Hippocampal formation (tissue), 2 donors: ENCODE measurements at places on chromosomes 5 and 9.

- DNase-seq: no peak
Measured at GRCh38 chr5:111810112-111810511, 53.1 kb upstream of the NREP start.

DNA sequence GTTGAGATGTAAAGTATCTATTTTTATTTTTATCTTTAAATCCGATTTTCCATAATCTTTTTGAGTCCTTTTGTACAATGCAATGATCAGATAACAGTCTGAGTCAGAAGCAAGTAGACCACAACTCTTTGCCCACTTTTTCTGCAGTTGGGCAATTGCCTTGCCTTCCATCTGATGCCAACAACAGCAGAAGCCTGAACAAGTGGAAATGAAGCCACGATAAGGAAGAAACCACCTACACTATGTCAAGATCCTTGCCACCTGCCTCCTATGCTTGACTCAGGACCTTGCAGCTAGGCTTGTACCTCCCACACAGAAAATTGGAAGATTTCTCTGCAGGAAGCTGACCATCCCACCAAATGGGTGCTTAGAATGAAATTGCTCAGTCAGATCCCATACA is 78.6 kb downstream of the ANXA1 start:
- no peak for DNase-seq

- DNase-seq: no peak
Measured at GRCh38 chr5:6117212-6117611, 261.1 kb downstream of the MED10 start.

GRCh38 chr5:121630402-121630801 is 221.3 kb upstream of the FTMT start:
- DNase-seq: no peak

DNA sequence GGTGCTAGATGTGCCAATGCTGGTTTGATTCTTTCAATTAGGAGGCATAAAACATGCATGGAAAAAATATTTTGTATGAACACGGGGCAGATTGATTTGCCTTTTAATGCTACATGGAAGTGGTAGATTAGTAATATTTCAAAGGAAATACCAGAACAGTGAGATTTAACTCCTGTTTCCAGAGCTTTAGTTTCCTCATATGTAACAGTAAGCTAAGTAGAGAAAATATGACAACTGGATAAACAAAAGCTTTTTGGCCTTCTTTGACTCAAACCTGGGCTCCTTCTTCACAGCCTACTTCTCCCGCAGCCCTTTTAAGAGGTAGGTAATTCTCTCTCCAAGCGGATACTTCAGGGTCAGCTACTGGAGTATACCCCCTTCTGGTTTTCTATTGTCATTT is 254.2 kb upstream of the TRPC7 start:
- no peak for DNase-seq

- no peak for DNase-seq
Measured at GRCh38 chr9:17614250-17614649, 35.4 kb downstream of the SH3GL2 start.

DNA sequence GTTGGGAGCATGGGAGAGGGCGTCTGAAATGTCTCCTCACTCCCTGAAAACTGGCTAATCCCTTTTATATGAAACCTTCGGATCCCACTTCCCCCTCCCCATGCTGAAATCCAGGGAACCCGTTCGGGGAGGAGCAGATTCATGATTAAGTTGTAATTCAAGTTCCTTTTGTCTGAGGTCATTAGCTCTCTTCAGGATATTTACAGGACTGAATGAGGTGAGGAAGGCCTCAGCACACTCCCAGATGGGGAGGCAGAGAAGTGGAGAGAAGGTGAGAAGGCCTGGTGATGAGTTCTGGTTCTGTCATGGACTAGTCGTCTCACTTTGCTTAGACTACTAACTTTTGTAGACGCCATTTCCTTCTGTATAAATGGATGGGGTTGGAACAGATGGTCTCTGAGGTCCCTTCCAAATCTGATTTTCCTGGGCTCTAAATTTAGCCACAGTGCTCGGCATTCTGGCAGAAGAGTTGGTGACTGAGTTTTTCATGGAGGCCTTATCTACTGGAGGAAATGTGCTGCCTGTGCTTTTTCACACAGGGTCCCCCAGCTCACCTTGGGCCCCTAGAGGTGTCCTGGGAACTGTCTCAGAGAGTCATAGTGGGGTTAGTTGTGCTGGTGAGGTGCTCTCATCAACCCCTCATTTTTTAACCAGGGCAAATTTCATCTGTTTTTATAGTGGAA is 62.3 kb downstream of the PRDM6 start:
- no peak for DNase-seq

DNA sequence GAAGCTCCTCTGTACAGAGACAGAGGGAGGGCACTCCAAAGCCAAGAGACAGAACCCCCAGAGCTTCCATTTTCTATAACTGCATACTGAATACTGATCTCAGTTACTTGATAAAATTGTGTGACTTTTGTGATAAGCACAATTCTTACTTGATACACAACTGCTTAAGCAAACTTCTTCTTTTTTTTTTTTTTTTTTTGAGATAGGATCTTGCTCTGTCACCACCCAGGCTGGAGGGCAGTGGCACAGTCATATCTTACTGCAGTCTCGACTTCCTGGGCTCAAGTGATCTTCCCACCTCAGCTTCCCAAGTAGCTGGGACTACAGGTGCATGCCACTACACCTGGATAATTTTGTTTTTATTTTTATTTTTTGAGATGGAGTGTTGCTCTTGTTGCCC is 252.1 kb upstream of the ZNF608 start:
- no peak for DNase-seq

DNA sequence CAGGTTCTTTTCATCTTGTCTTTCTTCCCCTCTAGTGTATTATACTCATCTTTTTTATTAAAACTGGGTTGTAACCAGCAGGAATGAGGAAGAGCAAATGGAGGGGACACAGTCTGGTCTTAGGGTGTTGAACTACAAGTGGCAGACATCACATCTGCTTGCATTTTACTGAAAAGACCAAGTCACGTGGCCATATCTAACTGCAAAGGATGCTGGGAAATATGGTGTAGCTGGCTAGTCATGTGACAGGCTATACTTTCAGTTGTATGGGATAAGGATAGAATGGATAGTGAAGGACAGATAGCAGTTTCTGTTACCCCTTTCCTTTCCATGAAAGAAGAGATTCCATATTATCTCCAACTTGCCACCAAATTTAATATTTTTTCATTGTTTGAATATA is 13.0 kb upstream of the FGD3 start:
- DNase-seq: no peak

DNA sequence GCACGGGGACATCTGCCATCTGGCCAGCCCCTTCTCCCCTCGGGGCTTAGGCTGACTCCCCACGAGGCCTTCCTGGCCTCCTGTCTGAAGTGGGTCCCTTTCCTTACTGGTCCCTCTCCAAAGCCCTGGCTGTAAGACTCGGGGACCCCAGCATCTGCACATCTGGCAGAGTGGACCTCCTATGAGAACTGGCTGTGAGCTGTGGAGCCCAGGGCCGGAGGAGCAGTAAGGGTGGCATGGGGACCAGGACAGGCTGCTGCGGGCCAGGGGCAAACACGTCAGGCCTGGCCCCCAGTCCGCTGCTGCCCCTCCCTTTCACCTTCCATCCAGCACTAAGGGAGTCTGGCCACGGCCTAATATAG is 33.8 kb downstream of the EXOC3 start:
- no peak for DNase-seq

GRCh38 chr9:14389657-14390056 is 75.7 kb upstream of the NFIB start:
- DNase-seq: no peak

- no peak for DNase-seq
Measured at GRCh38 chr9:92669527-92669889, 423 bp downstream of the IPPK start.

DNA sequence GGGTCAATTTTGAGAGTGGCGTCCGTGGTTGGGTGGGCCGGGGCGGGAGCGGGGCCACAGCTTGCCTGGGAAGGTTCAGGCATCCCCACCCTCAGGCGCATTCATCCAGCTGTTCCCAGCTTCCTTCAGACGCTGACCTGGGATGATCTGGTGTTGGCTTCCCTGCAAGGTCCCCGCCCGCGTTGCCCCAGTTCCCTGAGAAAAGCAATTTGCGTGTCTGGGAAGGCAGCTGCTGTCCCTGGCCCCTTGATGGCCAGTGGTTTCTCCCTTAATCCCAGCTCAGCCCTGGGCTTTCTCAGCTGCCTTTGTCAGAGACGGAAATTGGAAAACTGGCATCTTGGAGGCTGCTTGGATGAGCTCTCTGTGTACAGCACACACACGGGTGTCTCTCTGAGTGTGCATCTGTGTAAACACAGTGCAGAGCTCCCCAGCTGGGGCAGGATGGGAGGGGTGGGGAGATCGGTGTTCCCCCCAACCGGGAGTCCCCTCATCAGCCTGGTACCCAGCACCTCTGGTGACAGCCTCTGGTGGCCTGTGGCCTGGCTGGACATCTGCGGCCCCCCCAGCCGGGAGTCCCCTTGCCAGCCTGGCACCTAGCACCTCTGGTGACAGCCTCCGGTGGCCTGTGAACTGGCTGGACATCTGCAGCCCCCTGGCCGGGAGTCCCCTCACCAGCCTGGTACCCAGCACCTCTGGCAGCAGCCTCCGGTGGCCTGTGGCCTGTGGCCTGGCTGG is 94.0 kb downstream of the COL5A1 start:
- no peak for DNase-seq

- DNase-seq: no peak
Measured at GRCh38 chr5:56429110-56429561, 196.0 kb upstream of the ANKRD55 start.

DNA sequence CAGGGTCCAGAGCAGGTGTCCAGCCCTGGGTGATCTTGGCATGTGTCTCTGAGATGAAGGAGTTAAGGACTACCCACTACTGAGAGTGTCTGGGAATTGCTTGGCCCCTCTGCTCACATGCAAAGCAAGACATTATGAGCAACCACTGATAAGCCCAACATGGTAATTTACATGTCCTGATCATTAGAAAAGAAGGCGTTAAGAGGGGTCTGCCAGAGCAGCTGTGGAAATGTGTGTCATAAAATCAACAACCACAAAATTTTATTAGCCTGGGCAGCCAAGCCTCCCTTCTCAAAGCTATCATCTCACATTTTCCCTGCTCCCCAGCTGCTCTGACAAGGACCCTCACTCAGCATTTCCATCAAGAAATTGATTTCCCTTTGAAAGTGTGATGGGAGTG is 351.0 kb downstream of the SPOCK1 start:
- no peak for DNase-seq

GRCh38 chr5:1304033-1304432 is 9.2 kb upstream of the TERT start:
- DNase-seq: no peak

- no peak for DNase-seq
Measured at GRCh38 chr9:112552229-112553056, 65.8 kb downstream of the KIAA1958 start.

- DNase-seq: no peak
Measured at GRCh38 chr5:31504529-31504928, 27.4 kb downstream of the DROSHA start.

- DNase-seq: no peak
Measured at GRCh38 chr5:51018423-51018822, 352.0 kb downstream of the PARP8 start.

DNA sequence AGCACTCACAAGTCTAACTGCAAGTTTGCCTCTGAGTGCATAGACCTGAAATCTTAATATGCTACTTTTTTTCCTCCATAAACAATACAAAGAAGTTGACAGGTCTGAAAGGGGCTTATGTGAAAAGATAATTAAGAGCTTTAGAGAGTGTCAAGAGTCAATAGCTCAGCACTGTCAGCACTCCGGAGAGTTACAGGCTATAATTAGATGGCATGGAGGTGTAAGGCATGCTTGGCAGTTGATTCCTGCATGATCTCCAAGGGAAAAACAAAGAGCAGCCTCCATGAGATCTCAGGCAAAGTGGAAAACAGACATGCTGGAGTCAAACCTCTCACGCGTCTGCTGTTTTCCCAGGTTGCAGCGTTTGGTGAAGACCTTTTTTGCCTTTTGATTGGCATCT is 468.7 kb downstream of the TLE4 start:
- no peak for DNase-seq

- no peak for DNase-seq
Measured at GRCh38 chr9:85224729-85225128, 517.0 kb downstream of the AGTPBP1 start.

DNA sequence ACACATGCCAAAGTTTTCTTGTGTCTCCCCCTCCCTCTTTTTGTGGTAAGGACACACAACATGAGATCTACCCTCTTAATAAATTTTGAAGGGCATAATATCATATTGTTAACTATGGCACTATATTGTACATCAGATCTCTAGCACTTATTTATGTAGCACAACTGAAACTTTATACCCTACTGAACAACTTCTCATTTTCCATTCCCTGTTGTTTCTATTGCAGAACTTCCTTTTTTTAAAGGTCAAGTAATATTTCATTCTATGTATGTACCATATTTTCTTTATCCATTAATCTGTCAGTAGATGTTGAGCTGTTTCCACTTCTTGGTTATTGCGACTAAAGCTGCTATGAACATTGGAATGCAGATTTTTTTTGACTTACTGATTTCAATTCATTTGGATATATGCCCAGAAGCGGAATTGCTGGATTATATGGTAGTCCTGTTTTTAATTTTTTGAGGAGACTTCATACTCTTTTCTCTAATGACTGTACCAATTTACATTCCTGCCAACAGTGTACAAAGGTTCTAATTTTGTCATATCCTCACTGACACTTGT is 305.3 kb downstream of the PRR16 start:
- no peak for DNase-seq

DNA sequence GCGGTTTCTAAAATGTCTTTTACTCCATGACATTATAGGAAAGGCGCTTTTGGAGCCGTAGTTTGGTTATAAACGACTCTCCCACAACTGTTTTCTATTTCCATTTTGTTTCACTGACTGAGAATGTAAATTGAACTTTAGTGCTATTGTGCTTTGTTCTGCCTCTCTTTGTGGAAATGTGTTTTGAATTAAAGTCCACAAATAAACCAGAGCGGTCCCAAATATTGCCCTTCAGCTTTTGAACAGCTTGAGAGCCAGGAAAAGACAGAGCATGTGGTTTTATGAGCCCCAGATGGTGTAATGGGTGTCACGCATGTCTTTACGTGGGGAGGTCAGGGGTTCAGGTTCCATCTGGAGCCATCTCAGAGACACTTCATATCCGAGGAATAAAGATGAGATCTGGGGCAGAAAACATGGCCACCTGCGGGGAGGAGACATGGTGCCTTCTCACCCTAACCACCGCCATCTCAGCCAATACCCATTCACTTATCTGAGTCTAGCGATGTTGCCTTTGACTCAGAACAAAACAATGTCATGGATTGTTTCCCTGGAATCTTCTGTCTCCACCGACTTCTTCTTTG is 42.5 kb upstream of the ROR2 start:
- DNase-seq: no peak

GRCh38 chr9:26789959-26790358 is 102.6 kb downstream of the CAAP1 start:
- no peak for DNase-seq

- DNase-seq: no peak
Measured at GRCh38 chr5:61180886-61181285, 18.6 kb upstream of the SMIM15 start.

GRCh38 chr5:77960863-77961396 is 184.8 kb upstream of the TBCA start:
- DNase-seq: no peak
